Posterior vena cava (tissue), 2 donors: ENCODE measurements at places on chromosomes 16 and 17. TPM values are rescaled to one million over a fixed set of nuclear protein-coding genes. Genes with fewer than 3 reads are reported as not detected.

ITGAE gene
- 18.2 TPM for total RNA-seq

TUBB3 gene
- 16.1 TPM for total RNA-seq

NLRC5 gene
- total RNA-seq = 53.2 TPM

LRRC36 gene
- not detected for total RNA-seq

GRCh38 chr17:76121932-76122430 is 18.4 kb upstream of the EXOC7 start:
- no peak for DNase-seq

DNA sequence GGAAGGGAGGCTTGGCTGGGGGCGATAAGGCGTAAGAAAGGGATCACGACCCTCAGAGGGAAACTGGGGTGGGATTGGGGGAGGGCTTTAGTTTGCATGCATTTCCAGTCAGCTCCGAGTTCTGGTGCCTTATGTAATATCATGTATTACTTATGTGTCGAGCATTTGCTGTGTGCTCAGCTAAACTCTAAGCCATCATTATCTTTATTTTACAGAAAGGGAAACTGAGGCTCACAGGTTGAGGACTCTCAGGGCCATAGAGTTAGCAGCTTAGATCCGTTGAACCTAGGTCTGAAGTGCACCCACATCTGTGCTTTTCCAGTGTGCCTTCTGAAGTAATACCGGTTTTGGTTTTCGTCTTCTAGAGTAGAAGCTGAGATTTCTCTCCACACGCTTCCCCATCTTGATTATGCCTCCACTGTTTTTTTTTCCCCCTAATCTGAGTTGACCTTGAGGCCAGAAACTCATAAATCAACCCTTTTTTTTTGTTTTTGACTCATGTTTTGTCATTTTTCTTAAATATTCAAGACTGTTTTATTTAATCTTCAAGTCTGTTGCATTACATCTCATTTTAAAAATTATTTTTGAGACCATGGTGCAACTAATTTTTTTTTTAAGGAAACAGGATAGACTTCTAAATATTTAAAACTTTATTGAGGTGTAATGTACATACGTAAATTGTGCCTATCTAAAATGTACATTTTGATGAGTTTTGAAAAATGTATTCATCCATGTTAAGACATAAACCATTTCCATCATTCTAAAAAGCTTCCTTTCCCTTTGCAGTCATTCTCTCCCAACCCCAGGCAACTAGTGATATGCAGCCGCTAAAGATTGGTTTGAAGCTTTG is 741 bp downstream of the CYB5B start:
- DNase-seq = no peak

DNA sequence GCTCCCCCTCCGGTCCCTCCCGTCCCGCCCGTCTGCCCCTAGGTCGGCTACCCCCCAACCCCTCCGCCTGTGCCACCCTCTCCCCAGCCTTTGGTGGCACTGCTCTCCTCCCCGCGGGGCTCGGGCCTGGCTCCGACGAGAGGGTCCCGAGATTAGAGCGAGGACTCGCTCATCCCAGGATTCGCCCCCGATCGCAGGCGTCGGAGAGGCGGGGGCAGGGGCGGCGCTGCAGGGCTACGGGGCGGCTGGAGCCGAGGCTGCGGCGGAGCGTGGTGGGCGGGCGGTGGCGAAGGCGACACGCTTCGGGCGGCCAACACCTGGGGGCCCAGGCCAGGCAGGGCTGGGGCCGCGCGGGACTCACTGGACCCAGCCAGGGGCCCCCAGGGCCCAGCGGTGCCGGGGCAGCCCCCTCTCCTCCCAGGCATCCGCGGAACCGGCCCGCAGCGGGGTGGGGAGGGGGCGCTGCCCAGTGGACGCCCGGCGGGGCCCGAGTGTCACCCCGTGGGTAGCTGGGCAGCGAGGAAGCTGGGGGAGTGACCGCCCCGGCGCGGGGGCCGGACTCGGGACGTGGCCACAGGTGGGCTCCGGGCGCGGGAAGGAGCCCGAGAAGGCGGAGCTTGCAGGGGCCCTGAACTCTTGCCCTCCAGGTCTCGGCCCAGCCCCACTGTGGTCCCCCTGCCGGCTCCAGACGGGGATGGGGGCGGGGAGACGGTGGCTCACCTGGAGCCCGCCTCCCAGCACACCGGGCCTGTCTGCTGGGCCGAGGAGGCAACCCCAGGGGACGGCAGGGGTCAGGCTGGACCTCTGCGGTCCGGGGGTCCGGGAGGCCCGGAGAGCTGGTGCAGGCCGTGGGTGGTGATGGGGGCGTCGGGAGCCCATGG is 1.5 kb downstream of the MGAT5B start:
- no peak for DNase-seq

GRCh38 chr17:63042256-63042812 is 76.3 kb downstream of the TANC2 start:
- DNase-seq = no peak
